ENCODE measurements at places on chromosomes 3 and 15.

DNA sequence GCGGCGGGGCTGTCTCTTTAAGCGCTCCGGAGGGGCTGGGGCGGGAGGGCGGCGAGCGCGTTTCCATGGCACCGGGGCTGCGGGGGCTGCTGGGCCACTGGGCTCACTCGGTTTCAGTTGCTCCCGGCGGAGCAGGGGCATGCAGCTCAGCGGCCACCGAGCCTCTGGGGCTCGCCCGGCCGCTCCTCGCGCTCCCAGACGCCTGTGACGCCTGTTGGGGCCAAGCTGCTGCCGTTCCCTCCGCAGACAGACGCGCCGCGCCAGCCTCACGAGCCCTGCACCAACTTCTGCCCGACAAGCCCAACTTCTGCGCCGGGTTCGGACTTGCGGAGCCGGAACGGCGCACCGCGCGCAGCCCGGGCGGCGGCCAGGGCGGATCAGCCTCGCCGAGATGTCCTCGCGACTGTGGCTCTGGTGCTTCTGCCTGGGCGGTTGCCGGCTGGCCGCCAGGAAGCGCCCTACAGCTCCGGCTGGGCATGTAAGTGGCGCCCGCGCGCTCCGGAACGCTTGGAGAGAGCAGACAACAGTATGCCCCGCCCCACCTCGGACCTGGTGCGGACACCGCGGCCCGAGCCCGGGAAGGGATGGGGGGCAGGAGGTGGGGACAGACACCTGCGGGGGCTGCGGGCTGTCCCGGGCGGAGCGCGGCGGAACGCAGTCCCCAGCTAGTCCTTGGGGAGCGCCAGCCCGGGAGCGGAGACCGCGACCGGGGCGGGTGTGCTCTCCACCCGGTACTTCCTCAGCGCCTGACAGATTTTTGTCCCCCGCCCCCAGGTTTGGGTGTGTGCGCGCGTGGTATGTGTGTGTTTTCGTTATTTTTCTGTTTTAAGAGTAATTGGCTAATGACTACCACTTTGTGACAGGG lies 154.1 kb upstream of the GOLIM4 start:
- no peak for DNase-seq

- no peak for DNase-seq
Measured at GRCh38 chr3:120469882-120470301, 19.1 kb upstream of the FSTL1 start.

GRCh38 chr3:59266551-59266950 lies 216.7 kb upstream of the CFAP20DC start:
- DNase-seq, result no peak

- DNase-seq, result no peak
Measured at GRCh38 chr3:65573548-65574116, 465.1 kb downstream of the MAGI1 start.

DNA sequence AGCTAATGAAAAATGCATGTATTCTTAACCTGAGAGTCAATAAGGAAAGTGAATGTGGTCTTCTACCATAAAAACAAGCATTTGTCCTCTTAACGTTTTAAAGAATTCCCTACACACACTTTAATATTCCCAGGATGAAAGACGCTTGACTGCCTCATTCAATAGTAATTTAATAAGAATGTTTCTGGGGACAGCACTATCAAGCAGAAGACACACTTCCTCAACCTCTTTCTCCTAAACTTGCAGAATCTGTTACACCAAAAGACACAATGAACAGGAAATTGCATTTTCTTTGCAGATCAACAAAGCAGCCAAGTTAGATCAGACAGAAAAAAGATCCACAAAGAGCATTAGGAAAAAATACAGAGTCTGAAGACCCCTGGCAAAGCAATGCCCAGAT lies 97.7 kb downstream of the PLCH1 start:
- DNase-seq, result no peak

DNA sequence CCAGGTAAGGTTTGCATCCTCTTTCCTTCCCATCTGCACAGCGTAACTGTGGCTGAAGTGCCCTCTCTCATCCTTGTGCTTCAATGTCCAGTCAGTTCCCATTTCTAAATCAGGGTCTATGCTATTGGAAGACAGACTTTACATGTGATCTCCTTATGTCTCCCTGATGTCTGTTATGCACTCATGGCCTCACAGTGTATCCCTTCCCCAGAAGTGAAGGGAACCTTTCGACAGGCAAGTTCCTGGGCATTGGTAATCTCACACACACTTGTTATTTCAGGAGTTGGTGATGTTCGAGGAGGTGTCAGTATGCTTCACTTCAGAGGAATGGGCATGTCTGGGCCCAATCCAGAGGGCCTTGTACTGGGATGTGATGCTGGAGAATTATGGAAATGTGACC lies 7.4 kb downstream of the ZNF197 start:
- DNase-seq, result no peak

DNA sequence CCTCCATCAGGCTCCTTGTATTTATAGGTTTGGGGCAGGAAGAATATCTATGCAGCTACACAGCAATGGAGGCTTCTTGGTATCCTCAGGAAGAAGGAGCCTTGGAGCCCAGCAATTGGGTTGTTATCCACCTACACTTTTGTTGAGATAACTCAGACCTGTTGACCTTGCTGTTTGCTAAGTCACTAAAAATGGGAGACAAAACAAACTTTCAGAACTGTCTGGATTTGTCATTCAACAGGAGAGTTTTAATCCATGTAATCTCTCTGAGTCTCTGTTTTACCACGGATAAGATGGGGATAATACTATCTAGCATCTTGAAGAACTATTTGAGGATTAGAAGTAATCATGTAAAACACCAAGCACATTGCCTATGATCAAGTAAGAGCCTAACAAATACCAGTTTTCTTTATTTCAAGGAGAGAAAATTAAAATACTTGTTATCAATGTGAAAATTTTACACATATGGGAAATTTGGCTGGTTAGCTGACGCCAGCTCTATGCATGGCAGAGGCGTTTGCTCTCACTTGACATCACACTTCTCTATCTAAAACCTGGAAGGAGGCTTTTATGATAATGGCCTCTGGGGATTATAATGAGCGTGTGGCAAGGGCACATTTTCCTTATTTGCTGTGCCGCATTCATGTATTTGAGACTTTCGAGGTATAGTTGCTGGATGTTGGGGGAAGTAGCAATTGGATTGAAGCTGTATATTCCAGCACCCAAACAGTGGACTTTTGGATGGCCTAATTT lies 215.6 kb downstream of the PDCD6IP start:
- DNase-seq, result no peak

DNA sequence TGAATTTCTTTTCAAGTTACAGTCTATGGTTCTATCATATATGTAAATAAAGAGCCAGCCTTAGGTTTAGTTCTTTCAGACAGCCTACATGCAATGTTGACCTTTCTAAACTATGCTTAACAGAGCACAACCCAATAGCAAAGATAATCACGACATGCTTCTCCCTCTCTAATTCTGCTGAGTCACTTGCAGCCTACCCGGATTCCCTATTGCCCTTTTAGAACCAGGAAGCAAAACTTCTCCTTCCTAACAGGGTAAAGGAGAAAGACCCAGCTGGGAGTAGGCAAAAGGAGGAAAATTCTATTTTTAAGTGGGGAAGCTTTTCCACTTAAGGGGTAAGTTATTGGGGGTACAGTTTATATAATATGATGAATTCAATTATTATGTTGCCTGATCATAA lies 79.3 kb downstream of the SLC7A14 start:
- DNase-seq, result no peak

- DNase-seq, result no peak
Measured at GRCh38 chr3:59777667-59778077, 727.8 kb upstream of the CFAP20DC start.

DNA sequence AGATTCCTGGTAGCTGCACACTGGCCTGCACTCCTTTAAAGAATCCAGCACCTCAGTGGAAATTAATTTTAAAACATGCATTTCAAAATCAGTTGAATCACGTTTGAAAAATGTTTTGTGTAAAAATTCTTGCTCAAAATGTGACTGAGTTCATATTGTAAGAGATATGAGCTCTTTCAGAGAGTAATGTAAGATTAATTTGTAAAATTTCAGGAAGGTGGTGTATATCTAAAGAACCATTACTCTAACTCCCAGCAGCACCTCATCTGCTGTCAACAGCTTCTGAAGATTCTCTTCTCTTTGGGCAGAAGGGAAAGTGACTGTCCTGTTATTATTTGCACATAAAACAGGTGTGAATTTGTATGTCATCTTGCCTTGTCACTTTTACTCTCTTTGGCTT lies 97.5 kb upstream of the PLXNA1 start:
- no peak for DNase-seq

GRCh38 chr3:152128356-152128755 lies 140.4 kb upstream of the MBNL1 start:
- DNase-seq, result no peak

- DNase-seq, result no peak
Measured at GRCh38 chr3:16412192-16412800, 101.2 kb downstream of the RFTN1 start.

Data from T follicular helper cell (primary cell).